ENCODE measurements at places on chromosomes 4 and X. TPM values are rescaled to one million over a fixed set of nuclear protein-coding genes. Genes with fewer than 3 reads are reported as not detected.

The RAB9B gene
- total RNA-seq, result 0.48 TPM

The GPR78 gene
- not detected for total RNA-seq

The SMIM10 gene
- 0.21 TPM for total RNA-seq

DNA sequence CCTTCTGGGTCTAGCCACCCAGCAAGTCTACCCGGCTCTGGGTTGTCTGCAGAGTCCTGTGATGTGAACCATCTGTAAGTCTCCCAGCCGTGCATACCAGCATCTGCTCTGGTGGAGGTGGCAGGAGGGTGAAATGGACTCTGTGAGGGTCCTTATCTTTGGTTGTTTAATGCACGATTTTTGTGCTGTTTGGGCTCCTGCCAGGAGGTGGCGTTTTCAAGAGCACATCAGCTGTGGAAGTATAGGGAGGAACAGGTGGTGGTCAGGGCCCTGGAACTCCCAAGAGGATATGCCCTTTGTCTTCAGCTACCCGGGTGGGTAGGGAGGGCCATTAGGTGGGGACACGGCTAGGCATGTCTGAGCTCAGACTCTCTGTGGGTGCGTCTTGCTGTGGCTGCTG lies 66.5 kb upstream of the ZFP42 start:
- no peak for DNase-seq

DNA sequence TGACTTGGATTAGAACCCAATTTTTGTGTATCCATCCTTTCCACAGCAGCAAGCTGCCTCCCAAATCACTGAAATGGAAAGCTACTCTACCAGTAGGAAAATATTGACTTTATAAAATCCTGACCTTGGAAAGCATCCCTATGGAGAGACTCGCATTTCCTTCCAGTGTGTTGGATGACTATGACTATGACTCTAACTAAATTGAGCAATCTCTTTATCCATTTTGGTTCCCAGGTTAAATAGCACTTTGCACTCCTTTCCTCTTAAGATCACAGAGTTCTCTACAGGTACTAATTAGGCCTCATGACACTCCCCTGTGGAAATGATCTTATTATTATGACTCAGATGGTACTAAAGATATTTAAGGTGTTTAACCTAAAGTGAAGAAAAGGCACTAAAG lies 431.8 kb downstream of the PPARGC1A start:
- no peak for DNase-seq
